ENCODE measurements at places on chromosomes 3 and 15. TPM values are rescaled to one million over a fixed set of nuclear protein-coding genes. Genes with fewer than 3 reads are reported as not detected.

TMC3 gene
- total RNA-seq: 0.43 TPM

IGDCC3 gene
- 15.1 TPM for total RNA-seq

CD96 gene
- 0.28 TPM for total RNA-seq

EXOG gene
- 7.5 TPM for total RNA-seq

GABRB3 gene
- 1.8 TPM for total RNA-seq

TRH gene
- not detected for total RNA-seq

TMEM158 gene
- total RNA-seq: 3.3 TPM

SNURF gene
- total RNA-seq: 12.0 TPM

UPK1B gene
- 9.0 TPM for total RNA-seq

GATA2 gene
- 2.6 TPM for total RNA-seq

FES gene
- 5.7 TPM for total RNA-seq

MAP2K1 gene
- 20.1 TPM for total RNA-seq

VILL gene
- 47.0 TPM for total RNA-seq

SCN11A gene
- total RNA-seq: 3.7 TPM

ASB7 gene
- 17.5 TPM for total RNA-seq

FHIT gene
- 13.0 TPM for total RNA-seq

C3orf70 gene
- 5.1 TPM for total RNA-seq

UBA7 gene
- 10.7 TPM for total RNA-seq

KNG1 gene
- total RNA-seq: 88.9 TPM

PARP14 gene
- 27.7 TPM for total RNA-seq

IL17RC gene
- 27.3 TPM for total RNA-seq

NEK11 gene
- 13.7 TPM for total RNA-seq

ADAMTS17 gene
- total RNA-seq: 2.7 TPM
